Stimulated activated CD4-positive, alpha-beta T cell treated with anti-CD3 and anti-CD28 coated beads, Interleukin-4, amount 100 ng/mL, for 1 hour (primary cell): ENCODE measurements at places on chromosomes 2 and 18.

GRCh38 chr2:143815082-143815481 lies 685.9 kb downstream of the ARHGAP15 start:
- DNase-seq: no peak

DNA sequence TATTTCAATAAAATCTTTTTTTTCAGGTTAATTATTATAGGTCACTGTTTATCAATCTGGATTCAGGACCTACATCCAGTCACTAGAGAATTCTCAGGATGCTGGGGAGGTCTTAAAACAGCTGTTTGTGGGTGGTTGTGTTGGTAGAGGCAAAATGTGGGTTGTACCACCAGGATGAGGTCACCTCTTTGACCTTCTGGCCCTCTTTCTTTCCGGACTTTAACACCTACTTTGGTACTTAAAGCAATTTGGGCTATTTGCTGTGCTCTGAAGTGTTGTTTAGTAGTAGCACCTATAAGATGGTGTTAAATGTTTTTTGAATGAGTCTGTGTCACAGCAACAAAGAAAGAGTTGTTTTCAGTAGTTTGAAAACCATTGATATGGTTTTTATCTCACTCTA lies 14.6 kb downstream of the EML4 start:
- DNase-seq: no peak

DNA sequence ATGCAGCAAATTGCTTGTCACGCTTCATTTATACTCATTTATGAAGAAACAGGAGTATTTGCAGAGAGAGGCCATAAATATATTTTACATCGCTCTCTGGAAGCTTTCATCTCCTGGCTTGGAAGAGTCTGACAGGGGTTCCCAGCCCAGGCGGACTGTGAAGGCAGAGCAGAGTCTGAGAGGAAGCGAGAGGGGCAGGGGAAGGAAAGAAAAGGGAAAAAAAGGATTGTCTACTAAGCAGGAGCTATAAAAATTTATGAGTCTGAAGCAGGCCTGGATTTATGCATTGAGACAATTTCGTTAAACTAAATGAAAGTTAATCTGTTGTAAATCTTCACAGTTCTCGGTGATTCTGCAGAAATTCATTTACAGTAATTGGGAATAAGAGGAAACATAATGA lies 143.9 kb upstream of the GYPC start:
- no peak for DNase-seq

DNA sequence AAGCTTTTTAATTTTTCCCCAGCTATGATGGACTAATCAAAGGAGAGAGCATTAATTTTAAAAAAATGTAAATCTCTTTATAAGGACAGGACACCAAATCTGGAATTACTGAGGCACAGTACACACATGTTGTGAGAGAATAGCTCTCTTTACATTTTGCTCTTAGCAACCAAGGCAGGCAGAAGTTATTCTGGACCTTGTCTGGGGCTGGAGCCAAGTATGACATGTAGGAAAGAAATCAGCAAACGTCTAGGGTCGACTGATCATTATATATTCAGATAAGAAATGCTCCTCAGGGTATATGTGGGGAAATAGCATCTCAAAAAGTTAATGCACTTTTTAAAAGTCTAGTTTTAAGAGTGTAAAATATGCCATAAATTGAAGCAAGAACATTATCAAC lies 1330.0 kb upstream of the CELF4 start:
- no peak for DNase-seq

DNA sequence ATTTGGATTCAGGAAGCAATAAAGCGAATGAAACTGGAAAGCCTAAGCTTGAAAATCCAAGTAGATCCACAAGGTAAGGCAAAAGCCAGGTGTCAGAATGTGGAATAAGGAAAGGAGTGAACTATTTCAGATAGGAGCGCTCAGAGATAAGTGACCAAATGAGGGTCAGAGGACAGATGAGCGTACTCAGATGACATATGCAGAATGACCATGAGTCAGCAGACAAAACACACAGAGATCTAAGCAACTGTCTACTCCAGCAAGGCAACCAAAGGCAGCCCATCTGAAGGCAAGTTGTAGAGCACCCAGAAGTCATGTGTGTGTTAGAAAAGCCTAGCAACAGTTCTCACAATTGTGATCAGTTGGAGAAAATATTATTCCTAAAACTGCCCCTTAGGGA lies 548.4 kb upstream of the FSHR start:
- DNase-seq: no peak

GRCh38 chr2:135072125-135072997 lies 20.3 kb downstream of the RAB3GAP1 start:
- DNase-seq: no peak
